ENCODE measurements at places on chromosomes 16 and 17.

GRCh38 chr17:28112606-28113005, 70.1 kb downstream of the NLK start:
- DNase-seq: no peak

DNA sequence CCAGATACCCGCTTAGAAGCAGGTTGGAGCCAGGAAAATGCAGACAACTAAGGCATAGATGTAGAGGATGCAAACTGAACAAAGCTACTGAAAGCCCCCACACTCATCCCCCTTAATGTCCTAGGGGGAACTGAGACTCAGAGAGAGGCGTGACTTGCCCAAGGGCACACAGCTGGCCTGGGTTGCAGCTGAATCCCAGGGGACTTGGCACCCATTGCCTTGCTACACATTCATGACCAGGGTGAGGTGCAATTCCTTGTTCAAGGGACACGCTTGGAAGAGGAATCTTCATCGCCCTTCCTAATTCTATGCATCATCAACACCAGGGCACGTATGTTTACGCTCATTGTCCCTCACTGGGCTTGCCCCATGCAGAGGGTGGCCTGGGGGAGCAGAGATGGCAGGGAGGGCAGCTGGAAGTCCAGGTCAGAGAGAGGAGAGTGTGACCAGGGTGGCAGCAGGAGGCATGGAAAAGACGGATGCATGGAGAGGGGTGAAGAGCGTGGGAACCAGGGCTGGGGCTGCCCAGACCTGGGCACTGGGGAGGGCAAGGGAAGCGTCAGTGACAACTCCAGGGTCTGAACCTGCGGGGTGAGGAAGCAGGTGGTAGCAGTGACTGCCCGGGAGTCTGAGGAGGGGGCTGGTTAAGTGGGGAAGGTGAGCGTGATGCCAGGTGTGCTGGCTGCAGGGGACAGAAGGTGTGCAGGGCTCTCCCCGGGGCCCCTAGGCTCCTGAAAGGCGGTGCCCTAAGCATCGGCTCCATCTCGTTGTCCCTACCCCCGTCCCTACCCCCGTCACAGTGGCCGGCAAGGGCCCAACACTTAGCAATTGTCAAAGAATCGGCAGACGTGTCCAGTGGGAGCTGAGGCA, 267.1 kb upstream of the TNRC6C start:
- no peak for DNase-seq

DNA sequence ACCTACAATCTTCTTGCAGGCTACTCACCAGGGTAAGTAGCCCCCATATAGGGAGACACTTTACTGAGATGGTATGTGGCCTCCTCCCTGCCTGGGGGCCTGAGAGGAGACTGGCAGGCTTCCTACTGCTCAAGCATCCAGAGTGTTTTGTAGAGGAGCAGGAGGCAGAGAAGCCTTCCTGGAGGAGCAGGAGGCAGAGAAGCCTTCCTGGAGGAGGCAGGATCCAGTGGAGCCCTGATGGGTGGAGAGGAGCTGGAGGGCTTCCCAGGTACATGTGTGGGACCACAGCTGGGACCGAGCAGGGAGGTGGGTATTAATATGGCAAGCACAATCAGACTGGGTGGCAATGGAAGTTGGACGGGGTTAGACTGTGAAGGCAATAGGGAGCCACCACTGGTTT, 2.1 kb upstream of the ADGRG5 start:
- DNase-seq: no peak

GRCh38 chr17:78709119-78709681, 72.9 kb downstream of the CYTH1 start:
- DNase-seq: no peak

DNA sequence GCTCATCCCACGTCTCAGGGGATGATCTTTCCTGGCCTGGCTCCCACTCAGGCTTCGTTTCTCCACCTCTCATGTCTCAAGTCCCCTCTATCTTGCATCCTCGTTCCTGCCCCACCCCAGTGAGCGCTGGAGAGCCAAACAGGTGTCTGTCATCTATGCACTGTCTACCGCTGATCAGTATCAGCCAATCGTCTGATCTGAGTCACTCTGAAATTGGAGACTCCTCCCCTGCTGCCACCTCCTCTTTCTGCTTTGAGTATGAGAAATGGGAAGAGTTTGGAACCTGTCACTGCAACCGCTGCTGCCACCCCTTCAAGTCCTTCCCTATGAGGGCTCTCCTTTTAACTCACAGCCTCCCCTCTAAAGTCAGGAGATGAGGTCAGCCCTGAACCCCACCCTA, 28.0 kb downstream of the FZD2 start:
- no peak for DNase-seq

DNA sequence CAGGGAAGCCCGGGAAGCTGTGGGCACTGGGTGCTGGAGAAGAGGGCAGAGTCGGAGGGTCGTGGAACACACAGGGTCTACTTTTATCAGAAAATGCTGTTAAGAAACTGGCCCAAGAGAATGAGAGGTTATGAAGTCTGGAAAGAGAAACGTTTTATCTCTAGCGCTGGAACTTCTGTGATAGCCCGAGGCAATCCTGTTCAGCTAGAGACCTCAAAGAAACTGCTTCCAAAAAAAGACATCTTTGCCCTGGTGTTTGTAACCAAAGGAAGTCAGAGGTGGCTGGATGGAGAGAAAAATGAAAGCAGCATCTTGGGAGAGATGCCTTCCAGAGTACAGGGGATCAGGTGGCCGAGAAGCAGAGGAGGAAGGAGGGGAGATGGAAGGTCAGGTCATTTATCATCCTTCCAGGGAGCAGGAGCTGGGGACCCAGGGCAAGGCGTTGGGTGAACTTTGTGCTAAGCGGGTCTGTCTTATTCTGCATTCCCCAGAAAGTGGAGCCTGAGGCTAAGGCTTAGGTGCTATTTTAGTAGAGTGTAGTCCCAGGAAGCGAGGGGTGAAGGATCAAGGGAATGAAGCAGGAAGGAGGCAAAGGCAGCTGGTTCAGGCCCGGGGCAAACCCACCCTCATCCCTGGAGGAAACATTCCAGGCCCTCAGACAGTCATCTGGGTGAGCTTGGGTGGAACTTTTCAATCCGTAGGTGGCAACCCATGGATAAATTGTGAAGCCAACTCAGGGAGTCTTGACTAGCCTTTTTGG, 66.5 kb downstream of the MGAT5B start:
- DNase-seq: no peak

DNA sequence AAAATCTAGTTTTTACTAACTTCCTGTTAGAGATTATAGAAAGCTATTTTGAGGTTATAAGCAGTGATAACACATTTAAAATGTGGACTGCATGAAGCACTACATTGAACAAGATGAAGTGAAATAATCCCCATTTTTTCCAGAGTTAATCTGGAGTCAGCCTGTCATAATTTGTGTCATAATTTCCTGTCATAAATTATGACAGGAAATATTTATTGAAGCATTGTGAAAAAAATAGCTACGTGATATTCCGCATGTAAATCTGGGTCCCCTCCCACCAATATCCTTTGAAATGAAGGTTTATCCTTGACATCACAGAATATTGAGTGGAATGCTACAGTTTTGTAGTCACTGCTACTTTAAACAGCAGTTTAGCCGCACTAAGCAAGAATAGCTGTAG, 40.1 kb downstream of the OMG start:
- no peak for DNase-seq

DNA sequence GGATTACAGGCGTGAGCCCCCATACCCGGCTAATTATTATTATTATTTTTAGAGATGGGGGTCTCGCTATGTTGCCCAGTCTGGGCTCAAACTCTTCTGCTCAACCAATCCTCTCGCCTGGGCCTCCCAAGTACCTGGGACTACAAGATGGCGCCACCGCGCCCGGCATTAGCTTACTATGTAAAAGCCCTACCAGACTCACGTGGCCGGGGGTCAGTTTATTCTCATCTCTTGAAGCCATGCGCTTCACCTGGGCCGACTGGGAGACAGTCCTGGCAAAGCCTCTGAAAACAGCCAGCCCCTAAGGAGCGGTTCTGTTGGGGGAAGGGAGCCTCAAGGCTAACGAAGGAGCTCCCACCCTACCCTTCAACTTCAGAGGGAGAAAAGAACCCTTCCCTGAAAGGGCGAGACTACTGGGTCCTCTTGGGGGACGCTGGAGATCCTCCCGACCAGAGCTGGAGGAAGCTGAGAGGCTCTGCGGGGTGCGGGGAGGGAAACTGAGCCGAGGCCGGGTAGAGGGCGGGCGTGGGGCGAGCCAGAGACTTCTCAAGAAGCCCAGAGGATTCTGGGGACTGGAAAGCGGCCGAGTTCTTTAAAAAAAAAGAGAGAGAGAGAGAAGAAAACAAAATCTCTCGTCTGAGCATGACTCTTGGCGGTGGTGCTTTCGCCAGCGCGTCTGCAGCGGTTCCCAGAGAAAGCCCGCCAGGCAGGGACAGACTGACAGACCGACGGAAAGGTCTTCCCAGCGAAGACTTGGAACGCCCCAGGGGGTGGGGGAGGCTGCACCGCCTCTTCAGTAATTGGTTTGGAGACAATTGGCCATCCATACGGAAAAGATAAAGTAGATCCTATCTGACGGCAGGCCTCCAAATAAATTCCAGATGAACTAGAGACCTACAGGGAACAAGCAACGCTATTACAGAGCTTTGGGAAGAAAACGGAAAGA, 5.6 kb upstream of the TUBG2 start:
- peak; percentile 48 for DNase-seq

DNA sequence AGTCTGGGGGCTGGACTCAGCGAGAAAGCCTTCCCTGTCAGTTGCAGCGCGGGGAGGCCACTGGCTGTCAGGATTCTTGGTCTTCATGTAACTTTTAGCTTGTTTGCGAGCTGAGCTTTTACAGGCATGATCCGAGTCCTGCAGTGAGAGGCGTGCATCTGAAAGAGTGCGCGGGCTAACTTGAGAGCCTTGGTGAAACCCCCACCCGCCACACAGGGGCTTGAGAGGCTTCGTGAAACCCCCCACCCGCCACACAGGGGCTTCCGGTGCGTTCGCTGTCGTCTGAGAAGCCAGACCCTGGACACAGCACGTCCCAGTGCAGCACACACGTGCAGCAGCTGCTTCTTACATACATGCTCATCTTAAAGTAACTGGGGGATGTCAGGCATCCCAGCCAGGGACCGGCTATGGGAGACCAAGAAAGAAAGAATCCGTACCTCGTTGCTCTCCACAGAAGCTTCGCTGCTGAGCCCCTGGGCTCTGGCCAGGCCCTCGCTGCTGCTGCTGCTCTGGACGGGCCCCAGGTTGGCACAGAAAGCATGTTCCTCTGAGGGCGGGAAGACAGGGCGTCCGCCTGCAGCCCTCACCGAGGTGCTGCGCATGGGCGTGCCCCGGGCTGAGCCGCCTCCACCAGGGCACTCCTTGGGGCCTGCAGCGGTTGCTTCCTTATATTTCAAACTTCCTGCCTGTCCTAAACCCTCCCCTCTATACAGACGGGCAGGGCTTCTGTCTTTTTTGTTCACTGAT, 7.8 kb downstream of the NUDT16L1 start:
- no peak for DNase-seq

- DNase-seq: no peak
Observed at GRCh38 chr16:60206516-60206915, 1472.4 kb upstream of the GOT2 start.

DNA sequence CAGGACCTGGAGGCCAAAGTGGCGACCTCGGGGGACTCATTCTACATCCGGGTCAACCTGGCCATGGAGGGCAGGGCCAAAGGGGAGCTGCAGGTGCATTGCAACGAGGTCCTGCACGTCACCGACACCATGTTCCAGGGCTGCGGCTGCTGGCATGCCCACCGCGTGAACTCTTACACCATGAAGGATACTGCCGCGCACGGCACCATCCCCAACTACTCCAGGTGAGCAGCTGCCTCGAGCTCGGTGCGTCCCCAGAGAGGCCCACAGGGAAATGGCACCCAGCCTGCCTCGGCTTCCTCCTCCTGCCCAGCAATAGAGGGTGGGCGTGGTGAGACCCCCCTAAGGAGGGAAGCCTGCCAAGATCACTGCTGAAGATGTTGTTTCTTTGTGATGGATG, 17.9 kb downstream of the SGSH start:
- DNase-seq: no peak

- no peak for DNase-seq
Observed at GRCh38 chr17:81302861-81303333, 7.8 kb upstream of the SLC38A10 start.

DNA sequence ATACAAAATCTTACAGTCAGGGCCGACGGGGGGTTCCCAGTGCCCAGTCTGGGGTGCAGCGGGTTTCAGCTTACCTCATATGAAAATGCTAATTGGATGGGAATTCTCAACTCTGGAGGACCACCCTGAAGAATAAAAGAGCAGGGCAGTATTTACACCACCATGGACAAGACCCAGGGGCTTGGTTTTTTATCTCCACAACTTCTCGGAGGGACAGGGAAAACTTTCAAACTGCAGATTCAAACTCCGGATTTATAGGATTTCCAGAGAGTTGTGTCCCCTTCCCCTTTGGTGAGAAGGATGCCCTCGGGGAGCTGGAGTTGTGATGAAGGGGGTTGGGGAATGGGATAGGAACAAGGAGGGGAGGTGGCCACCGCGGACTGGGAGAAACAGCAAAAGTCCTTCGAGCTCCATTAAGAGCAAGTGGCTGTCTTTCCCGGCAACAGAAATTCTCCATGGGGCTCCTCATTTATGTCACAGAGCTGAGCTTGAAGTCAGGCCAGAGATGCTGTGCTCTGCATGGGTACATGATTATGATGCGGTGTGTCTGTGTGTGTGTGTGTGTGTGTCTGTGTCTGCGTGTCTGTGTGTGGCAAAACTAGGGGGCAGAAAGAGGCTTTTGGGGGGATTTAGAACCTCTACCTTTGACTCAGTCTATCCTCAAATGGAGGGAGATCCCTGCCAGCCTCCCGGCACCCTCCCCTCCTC, 15.7 kb downstream of the FOXL1 start:
- no peak for DNase-seq

DNA sequence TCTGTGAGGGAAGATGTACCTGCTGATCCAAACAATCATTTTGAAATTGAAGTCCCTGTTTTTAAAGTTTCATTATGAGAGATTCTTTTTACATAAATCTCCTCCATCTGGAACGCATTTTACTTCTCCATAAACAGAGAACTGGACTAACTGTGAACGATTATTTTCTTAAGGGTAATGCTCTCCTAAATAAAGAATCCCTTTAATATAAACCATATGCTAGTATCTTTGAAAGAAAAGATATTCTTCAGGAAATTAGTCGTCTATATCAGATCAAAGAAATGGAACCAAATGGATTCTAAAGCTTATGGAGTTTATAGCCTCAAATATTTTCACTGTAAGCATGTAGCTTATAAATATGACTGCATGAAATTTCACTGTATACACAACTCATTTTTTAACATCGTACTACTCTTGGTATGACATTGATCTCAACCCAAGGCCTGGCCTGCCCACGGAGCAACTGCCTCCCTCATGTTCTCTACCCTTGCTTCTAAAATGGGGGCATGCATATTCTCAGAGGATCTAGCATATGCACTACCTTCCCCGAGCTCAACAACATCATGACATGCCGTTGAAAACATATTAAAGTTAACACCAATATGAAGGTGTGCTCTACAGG, 66.4 kb downstream of the MYH10 start:
- no peak for DNase-seq

Measured in DMS53 (cell line).